ENCODE measurements at places on chromosomes 16 and 17. TPM values are rescaled to one million over a fixed set of nuclear protein-coding genes. Genes with fewer than 3 reads are reported as not detected.

KRT39 gene
- not detected for total RNA-seq

CLDN7 gene
- 0.65 TPM for total RNA-seq

IRX6 gene
- not detected for total RNA-seq

OSBPL7 gene
- total RNA-seq = 6.0 TPM

TMEM98 gene
- total RNA-seq = 196 TPM

ZNF174 gene
- total RNA-seq = 6.1 TPM

WSCD1 gene
- 0.85 TPM for total RNA-seq

SLC16A6 gene
- 0.17 TPM for total RNA-seq

ACTG1 gene
- 11,641 TPM for total RNA-seq

UBTF gene
- total RNA-seq = 41.2 TPM

GP1BA gene
- not detected for total RNA-seq

CCT6B gene
- total RNA-seq = 0.52 TPM

All from smooth muscle cell of the pulmonary artery (primary cell).